ENCODE measurements at places on chromosomes 13 and 19.

DNA sequence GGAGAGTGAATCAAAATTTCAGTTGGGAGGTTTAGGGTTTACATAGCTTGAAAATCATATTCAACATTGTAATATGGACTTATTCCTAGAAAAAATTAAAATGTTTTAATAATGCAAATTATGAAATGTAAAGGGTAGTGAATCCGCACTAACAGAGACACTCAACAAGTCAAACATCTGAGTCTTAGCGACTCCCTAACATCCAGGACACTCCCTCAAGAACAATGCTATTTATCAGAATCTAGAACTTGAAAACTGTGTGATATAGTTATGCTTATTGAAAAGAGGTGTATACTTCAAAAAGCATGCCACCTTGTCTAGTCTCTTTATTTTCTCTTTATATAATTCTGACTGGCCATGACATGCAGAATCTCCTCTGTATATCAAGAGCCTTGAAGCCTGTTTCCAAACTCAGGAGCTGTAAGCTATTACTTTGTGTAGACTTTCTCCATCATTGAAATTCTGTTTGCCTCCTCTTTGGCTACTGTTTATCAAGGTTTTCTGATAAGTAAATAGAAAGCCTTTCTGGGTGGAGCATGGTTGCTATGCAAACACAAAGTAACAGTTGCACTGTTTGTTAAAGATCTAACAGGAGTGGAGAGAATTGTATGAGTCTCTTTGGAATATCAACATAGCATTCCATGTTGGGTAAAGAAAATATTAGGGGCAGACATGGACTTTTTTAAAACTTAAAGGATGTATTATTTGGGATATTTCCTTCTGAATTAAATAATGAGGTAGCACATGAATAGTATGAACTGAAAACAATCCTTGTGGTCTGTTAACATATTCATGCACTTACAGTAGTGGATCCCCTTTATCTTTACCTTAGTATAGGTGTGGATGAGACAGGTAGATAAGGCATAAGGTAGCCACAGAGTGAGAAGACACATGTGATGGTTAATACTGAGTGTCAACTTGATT lies 56.4 kb upstream of the MBNL2 start:
- DNase-seq, result no peak

DNA sequence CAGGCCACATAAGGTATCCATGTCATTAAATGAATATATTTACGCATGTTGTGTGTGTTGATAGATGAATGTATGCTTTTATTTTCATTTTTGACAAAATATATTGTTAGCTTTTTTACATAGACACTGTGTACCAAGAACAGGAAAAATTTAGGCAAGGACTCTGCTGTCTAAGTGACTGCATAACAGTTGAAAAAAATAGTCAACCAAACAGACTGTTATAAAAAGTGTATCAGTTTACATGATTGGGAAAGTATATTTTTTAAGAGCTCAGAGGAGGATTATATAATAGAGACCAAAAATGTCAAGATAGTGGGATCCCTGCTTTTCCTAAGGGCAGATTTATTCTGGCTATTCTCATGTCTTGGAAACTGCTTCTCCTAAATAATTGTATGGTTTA lies 858.0 kb downstream of the SLITRK1 start:
- DNase-seq, result no peak

DNA sequence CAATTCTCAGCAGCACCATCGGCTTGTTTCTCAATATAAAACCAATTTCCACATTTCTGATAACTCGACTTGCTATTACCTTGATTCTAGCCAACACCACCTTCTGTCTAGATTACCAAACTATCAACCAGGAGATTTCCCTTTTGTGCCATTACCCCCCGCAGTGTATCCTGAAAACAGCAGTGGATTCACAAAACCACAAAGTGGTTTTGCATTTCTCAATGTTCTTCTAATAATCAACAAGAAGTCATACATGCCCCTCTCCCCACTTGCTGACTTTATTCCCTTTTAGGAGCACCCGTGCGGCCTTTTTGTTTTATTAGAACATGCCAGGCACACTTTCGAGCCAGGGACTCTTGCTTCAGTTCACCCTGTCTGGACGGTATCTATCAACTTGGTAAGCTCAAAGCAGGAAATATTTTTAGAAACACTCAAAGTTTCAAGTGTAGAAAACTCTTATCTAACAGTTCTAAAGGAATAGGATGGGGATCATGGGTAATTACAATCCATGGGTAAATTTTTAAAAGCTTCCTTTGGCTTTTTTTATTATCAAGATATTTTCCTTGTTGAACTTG lies 967.4 kb downstream of the EFNB2 start:
- no peak for DNase-seq

- no peak for DNase-seq
These were observed 62.4 kb downstream of the TEX29 start for GRCh38 chr13:111382877-111383276.
